Cardiac fibroblast (primary cell): ENCODE measurements at places on chromosomes 5 and 9.
A peak's percentile ranks its signal among the peaks of the same experiment; 100 is the strongest.

DNA sequence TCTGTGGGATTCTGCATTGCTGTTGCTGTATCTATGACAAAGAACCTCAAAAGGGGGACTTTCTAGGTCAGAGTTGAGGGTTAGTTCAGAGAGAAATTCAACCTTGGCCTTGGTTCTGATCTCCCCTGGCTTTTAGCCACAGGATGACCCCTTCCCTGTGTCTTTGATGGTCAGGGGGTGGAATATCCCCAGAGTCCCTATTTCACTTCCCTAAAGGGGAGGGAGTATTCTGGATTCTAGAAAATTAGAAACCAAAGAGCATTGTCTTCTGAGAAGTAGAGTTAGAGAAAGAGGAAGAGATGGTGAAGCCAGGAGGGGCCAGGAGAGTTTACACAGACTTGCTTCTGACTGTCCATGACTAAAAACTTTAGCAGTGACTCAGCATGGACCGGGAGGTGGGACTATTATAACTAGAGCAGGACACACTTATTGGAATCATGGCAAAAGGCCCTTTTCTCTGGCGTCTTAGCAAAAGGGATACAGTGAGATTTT lies 56.2 kb upstream of the LPAR1 start:
- peak; percentile 77 for DNase-seq

DNA sequence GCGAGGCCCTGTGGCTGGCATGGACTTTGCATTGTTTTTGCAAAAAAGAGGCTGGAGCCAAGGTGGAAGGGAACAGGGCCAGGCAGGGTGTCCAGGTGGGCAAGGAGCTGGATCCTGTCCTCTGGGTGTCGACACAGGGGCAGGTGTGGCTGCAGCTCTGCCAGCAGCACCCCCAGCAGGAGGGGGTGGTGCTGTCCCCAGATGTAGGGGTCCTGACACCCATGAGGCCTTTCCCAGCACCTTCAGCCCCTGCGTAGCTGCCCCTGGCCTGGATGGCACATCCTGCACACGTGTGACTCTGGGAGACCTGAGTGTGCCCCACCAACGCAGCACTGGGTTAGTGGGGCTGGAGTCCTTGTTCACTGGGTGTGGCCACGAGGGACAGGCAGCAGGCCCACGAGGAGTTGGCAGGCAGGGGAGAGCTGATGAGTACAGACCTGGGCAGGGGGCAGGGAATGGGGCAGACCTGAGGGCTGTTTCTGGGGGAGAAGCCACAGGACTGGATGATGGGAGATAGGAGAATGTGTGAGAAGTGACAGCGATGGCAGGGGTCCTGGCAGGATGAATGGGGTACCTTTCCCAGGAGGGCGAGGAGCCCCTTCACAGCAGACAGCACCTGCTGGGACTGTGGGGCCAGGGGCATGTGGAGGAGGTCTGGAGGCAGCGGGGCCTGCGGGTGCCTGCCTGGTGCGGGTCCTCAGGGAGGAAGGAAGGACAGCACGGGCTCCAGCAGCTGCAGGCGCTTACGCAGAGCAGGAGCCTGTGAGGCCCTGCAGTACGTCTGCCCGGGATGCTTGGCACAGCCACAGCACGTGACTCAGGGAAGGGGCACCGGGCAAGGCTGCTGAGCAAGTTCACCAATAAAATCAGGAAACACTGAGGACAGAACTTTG lies 3.6 kb upstream of the RASGEF1C start:
- no peak for DNase-seq

GRCh38 chr9:113454914-113455761 lies 8.4 kb upstream of the RGS3 start:
- DNase-seq: peak; percentile 94

GRCh38 chr9:136551401-136552116 lies 5.7 kb upstream of the NOTCH1 start:
- peak; percentile 60 for DNase-seq

GRCh38 chr9:110276781-110277180 lies 20.5 kb upstream of the TXN start:
- no peak for DNase-seq

DNA sequence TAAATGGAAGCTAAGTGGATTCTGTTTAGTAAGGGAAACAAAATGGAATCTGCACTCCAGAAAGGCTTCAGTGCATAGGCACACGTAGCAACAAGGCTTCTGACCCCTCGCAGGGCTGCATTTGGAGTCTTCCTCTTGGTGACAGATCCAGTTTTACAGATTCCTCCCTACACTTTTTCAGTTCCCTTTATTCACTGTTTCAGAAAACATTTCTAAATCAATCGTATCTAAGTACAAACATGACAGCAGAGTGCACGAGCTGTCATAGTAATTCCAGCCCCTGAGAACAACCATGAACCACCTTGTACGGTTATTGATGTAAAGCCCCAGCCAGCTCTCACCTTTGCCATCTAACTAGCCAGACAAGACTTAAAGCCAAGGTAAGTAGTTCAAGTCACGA lies 491.6 kb downstream of the SEMA5A start:
- no peak for DNase-seq

DNA sequence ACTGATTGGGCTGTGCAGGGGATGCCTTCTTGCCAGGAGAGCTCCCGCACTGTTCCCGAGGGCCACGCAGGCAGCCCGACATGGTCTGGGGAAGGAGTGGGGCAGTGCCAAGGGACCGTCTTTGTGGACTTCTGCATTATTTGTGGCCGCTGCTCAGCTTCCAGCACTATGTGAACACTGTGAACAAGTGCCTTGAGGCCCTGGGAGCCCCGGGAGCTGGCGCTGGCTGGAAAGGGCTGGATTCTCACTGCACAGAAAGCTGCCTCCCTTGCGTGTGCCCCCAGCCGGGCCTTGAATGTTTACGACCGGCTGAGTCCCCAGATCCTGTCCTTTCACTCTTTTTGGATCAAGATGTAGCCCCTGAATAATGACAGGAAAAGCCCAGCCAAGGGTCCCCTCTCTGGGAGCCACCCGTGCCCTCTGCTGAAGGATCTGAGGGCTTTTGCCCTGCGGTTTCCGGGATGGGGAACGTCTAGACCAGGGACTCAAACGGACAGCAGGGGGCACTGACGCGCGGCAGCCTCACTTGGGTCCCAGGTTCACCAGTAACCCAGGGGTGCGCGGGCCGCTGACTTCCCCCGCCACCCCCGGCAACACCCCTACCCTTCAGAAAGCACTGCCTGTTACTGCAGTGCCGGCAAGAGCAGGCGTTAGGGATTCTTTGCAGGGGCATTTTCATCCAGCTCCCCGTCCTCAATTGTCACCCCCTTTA lies 98.9 kb upstream of the FCN2 start:
- no peak for DNase-seq

GRCh38 chr5:61139094-61139873 lies 23.0 kb downstream of the SMIM15 start:
- peak; percentile 5 for DNase-seq

- peak; percentile 74 for DNase-seq
Observed at GRCh38 chr5:121949885-121950284, 11.9 kb upstream of the SRFBP1 start.

- no peak for DNase-seq
Observed at GRCh38 chr5:180154821-180155364, 54.1 kb downstream of the RASGEF1C start.

DNA sequence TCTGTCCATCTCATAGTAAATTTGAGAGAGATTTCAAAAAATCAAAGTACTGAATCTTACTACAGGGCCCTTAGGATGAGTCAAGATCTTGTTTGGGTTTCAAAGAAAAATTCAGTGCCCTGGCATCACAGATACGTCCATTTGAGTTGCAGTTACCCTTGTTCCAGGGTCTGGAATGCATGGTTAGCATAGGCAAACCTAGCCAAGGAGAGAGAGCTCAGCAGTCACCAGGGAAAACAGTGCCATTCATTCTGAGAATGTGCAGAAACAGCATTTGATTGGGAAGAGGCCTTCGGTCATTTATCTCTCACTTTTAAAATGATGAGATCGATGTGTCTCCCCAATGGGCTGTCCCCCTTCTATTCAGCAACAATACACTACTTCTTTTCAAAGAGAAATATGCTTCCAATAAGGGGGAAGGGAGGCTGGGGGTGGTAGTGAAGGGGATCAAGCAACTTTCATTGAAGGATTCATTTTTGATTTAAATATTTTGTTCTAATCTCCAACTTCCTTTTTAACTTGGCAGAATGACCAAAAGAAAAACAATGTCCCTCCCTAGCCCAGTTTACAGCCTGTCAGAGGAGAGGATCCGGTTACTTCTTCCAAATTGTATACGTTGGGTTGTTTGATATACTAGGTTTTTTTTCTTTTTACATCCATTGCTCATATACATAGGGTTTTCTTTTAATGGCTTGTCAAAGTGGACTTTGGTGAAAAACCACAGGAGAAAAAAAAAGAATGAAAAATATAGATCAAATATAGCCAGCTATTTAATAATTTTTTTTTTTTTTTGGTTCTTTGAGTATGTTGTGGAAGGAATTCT lies 491.1 kb downstream of the CCDC171 start:
- peak; percentile 66 for DNase-seq

DNA sequence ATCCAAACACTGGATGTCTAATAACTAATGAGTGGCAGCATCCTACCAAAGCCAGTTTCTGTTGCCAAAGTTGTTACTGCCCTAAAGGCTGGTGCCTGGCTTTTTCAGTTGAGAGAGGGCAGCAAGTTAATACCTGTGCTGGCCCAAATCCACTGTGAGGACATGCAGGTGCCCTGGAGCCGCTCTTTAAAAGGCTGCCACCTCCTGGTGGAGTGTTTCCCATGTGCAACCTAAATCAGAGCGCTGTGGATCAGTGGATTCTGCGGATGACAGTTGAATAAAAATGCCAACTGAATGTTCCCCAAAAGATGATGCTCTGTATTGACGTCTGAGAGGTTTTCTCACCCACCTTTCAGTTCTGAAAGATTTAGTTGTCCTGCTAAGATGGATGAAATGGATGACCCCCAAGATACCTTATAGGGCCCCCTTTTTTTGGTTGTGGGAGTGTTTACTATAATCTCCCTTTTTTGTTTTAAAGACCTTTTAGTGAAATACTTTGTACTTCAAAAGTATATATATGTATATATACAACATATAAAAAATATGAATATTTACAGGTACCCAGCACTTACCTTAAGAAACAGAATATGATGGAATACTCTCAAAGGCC lies 146.4 kb downstream of the EGFLAM start:
- no peak for DNase-seq

GRCh38 chr9:135392511-135392910 lies 87.1 kb upstream of the PPP1R26 start:
- DNase-seq: no peak

DNA sequence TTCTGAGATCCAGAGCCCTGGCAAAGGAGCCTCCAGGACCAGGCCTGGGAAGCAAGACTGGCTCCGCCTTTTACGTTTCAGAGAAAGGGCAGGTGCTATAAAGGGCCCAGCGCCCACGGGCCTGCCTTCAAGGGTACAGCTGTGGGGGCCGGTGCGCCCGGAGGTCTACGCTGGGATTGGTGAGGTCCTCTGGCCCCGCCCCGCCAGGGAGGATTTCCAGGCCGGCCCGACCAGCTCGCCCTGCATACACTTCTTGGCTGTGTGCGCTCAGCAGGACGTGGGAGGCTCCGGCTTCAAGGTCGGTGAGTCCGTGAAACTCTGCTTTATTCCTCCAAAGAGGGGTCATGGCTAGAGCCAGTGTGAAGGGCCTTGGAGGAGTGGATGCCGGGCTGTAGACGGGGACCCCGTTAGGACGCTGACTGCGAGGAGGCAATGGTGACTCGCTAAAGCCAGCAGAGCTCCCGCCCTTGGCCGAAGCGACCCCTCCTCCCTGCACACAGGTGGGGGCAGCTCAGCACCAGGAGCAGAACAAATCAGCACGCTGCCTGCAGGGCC lies at the start of gene CKMT2:
Gene CKMT2 (plus strand): TSS at position 243 of the 555 bp plus-strand sequence. CDS start 17,811 bp downstream, outside the sequence.
- DNase-seq: peak; percentile 30
